B cell (primary cell): ENCODE measurements at places on chromosomes 3 and 15.

GRCh38 chr3:133294253-133294652 is 105.6 kb upstream of the BFSP2 start:
- H3K27me3 ChIP-seq, result no peaks in the 10 kb centered on the region
- H3K4me3 ChIP-seq, result no peak overlapping the region
- H3K27ac ChIP-seq, result no peak overlapping the region

- no peaks in the 10 kb centered on the region for H3K27me3 ChIP-seq
- no peak for DNase-seq
- no peak overlapping the region for H3K27ac ChIP-seq
- H3K36me3 ChIP-seq, result no peaks in the 10 kb centered on the region
Observed at GRCh38 chr15:69897471-69898237, 200.1 kb downstream of the TLE3 start.

GRCh38 chr15:81011593-81011992 is 10.9 kb downstream of the TLNRD1 start:
- no peak for DNase-seq
- no peak overlapping the region for H3K4me3 ChIP-seq
- H3K36me3 ChIP-seq, result no peaks in the 10 kb centered on the region
- no peaks in the 10 kb centered on the region for H3K27me3 ChIP-seq
- H3K27ac ChIP-seq, result no peak overlapping the region

DNA sequence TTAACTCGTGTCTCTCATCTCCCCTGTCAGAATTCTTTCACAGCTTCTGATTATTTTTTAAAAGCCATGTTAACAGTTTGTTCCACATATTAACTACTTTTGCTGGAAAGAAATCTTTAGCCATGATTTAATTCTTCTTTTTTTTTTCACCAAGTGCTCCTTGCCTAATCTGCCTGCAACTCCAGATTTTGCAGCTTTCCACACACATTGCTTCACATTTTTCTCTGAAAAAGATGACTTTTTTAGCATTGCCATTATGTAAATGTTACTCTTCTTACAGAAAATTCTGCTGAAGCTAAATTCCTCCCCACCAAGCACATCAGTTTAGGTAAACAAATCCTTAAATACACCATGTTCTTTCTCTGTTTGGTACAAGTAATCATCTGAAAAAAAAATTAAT is 23.4 kb upstream of the PPARG start:
- no peak for DNase-seq
- H3K4me3 ChIP-seq, result no peak overlapping the region
- no peaks in the 10 kb centered on the region for H3K36me3 ChIP-seq
- no peaks in the 10 kb centered on the region for H3K27me3 ChIP-seq

DNA sequence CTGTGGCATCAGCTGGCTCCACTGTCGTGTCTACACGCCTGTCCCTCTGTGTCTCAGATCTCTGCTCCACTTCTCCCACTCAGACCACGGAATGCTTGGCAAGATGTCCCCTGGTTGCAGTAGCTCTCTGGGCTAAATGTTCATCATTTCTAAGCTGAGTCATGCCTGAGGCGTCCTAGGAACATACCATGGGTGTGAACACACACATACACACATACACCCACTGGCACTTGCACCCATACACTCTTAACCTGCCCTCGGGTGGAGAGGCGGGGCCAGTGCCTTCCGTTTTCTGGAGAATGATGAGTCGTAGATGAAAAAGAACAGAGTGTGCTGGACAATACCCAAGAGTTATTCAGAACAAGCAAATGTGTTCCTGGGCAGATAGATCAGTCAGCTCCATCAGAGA is 72.4 kb downstream of the SENP2 start:
- no peak overlapping the region for H3K27ac ChIP-seq
- H3K36me3 ChIP-seq, result no peaks in the 10 kb centered on the region
- DNase-seq, result no peak
- H3K4me1 ChIP-seq, result peaks cover 3% of the 10 kb centered on the region
